Caco-2 (cell line): ENCODE measurements at places on chromosomes 12 and 14. TPM values are rescaled to one million over a fixed set of nuclear protein-coding genes. Genes with fewer than 3 reads are reported as not detected.

Gene CLEC9A
- total RNA-seq, result not detected in 2 replicates

Gene NFE2
- 5.7 and 6.2 TPM in 2 replicates for total RNA-seq

Gene ANKS1B
- 0.61 and 1.1 TPM in 2 replicates for total RNA-seq

Gene RNASE1
- 1.2 and 1.5 TPM in 2 replicates for total RNA-seq

Gene CCDC175
- not detected in 2 replicates for total RNA-seq

Gene AKAP6
- 3.0 and 3.4 TPM in 2 replicates for total RNA-seq

Gene C1S
- total RNA-seq, result 5.3 and 6.1 TPM in 2 replicates

Gene KRT75
- not detected in 2 replicates for total RNA-seq

Gene CD69
- total RNA-seq, result not detected in 2 replicates

Gene MORN3
- 21.8 and 36.5 TPM in 2 replicates for total RNA-seq

Gene SRRM4
- not detected in 2 replicates for total RNA-seq

Gene BEGAIN
- total RNA-seq, result 0.54 TPM in 1 of 2 replicates, not detected in the other

Gene NOP9
- total RNA-seq, result 35.1 and 38.3 TPM in 2 replicates

Gene SDR9C7
- total RNA-seq, result not detected in 2 replicates

Gene FAM177A1
- total RNA-seq, result 73.6 and 82.0 TPM in 2 replicates

Gene MFAP5
- 0.61 and 1.00 TPM in 2 replicates for total RNA-seq

Gene NDRG2
- 16.4 and 17.7 TPM in 2 replicates for total RNA-seq

Gene BAG5
- total RNA-seq, result 28.9 and 31.6 TPM in 2 replicates

Gene SLC25A21
- total RNA-seq, result 3.2 and 3.6 TPM in 2 replicates

Gene ACVR1B
- 92.7 and 112 TPM in 2 replicates for total RNA-seq

Gene REP15
- total RNA-seq, result 1.8 and 2.3 TPM in 2 replicates

Gene ACOT4
- 2.7 and 3.2 TPM in 2 replicates for total RNA-seq

Gene TNS2
- total RNA-seq, result 2.4 and 4.4 TPM in 2 replicates

Gene SALL2
- total RNA-seq, result 10.9 and 11.0 TPM in 2 replicates

Gene CLEC1A
- total RNA-seq, result not detected in 2 replicates

Gene IL22
- not detected in 2 replicates for total RNA-seq

Gene INSM2
- 0.14 TPM in 1 of 2 replicates, not detected in the other for total RNA-seq

Gene CAPZA3
- not detected in 2 replicates for total RNA-seq

Gene SPIC
- total RNA-seq, result not detected in 2 replicates

Gene SETD3
- 74.3 and 76.2 TPM in 2 replicates for total RNA-seq

Gene KLRC3
- not detected in 2 replicates for total RNA-seq

Gene RAN
- total RNA-seq, result 1,310 and 1,315 TPM in 2 replicates

Gene KRT76
- not detected in 2 replicates for total RNA-seq
